HS-5 (cell line): ENCODE measurements at places on chromosomes 2 and 18.

DNA sequence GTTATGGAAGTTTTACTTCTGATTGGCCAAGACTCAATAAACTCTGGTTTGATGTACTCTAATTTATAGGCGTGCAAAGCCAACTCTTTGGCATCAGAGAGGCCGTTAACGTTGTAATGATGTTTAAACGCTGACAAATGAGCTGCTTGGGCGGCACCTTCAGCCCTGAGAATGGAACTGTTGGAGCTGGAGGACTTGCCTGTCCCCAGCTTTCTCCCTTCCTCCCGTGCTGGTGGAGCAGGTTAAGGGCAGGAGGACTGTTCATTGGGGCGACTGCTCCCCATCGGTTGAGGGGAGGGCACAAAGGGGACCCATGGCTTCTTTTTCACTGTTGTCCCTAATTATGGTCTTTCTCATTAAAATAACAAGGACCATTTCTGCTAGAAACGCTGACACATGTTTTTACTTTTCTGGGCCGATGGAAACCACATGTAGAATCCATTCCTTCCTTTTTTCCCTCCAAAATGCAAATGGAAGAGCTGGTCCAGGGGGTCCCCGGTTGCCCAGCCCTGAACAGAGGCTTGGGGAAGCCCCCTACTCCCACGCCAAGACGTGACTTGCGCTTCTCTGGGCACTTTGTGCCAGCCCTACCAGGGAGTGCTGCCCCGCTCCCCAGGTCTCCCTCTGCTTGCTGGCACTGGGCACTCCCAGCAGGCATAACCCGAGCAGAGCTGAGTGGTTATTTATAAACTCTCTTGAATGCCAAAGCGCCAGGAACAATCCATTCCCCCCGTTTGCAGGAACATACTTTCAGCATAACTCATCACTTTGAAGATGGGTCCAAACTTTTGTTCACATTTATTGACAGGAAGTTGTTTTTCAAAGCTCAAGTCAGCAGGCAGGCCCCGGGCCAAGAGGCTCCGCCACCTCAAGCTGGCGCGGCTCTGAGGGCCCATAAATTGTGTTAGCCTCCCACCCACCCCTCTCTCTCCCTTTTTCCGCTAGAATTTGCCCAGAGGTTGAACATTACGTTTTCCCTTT, 170.1 kb downstream of the ASB1 start:
- DNase-seq = peak; percentile 94

GRCh38 chr2:41910126-41910525, 137.7 kb upstream of the PKDCC start:
- no peak for DNase-seq

DNA sequence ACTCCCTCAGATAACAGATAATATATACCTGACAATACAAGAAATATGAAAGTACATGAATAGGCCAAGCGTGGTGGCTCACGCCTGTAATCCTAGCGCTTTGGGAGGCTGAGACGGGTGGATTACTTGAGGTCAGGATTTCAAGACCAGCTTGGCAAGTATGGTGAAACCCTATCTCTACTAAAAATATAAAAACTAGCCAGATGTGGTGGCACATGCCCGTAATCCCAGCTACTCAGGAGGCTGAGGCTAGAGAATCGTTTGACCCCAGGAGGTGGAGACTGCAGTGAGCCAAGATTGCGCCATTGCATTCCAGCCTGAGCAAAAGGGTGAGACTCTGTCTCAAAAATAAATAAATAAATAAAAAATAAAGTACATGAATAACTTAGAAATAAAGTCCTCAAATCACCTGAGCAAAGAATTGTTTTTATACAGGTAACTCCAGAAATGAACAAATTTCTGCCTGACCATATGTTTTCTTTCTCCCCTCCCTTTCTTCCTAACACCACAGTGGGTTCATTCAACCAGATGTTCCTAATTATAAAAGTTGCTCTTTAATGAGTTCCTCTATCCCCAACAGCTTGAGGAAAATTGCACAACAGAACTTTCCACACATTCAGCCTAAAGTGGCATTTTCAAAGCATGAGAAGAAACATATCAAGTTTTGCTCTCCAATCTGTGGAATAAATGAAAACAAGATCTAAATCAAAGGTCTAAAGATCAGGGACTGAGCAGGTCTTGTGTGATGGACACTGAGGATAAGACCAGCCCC, 33.6 kb upstream of the AP1S3 start:
- no peak for DNase-seq

GRCh38 chr2:1769703-1770422, 25.5 kb upstream of the PXDN start:
- no peak for DNase-seq

GRCh38 chr2:67268797-67269196, 128.3 kb upstream of the ETAA1 start:
- DNase-seq = no peak

- DNase-seq = no peak
These were observed 2.6 kb upstream of the PPM1B start for GRCh38 chr2:44166096-44166495.

GRCh38 chr18:36901277-36901701, 72.4 kb downstream of the KIAA1328 start:
- no peak for DNase-seq

DNA sequence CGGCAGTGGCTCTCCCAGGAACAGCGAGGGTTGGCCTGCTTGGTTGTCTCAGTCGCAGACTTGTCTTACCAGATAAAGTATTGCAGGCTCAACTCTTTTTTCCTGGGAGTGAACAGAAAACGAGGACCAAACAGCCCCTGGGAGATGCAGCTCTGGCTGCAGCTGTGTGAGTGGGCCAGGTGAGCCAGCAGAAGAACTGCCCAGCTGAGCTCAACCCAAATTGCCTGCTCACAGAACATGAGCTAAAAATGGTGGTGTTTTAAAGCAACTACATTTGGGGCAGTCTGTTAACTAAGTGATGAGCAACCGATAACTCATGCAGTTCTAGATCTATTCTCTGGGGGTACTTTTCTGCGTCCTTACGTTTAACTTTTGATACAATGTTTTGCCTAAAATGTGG, 161.1 kb upstream of the SIX3 start:
- DNase-seq = no peak

- DNase-seq = no peak
These were observed 78.7 kb downstream of the MYCN start for GRCh38 chr2:16019060-16019480.

DNA sequence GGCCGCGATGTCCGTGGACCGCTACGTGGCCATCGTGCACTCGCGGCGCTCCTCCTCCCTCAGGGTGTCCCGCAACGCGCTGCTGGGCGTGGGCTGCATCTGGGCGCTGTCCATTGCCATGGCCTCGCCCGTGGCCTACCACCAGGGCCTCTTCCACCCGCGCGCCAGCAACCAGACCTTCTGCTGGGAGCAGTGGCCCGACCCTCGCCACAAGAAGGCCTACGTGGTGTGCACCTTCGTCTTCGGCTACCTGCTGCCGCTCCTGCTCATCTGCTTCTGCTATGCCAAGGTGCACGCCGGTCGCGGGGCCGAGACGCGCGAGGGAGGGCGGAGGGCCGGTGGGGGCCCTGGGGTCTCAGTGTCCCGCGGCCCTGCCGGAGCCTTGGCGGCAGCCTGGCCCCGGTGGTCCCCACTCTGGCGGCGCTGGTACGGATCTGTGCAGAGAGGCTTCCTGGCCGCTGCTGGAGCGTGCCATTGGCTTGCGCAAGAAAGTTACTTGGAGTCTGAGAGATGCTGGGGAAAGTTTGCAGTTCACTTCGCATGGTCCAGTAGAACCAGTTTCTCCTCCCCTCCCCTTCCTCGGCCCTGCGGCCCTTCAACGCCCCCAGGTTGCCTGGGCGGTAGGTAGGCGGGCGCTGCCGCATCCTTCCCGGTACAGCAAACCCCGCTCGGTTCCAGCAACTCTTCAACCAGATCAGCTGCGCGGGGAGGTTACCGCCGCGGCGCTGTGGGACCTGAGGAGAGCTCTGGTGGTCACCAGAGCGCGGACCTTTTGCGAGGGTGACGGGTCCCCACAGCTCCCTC, 1.5 kb downstream of the GALR1 start:
- no peak for DNase-seq

DNA sequence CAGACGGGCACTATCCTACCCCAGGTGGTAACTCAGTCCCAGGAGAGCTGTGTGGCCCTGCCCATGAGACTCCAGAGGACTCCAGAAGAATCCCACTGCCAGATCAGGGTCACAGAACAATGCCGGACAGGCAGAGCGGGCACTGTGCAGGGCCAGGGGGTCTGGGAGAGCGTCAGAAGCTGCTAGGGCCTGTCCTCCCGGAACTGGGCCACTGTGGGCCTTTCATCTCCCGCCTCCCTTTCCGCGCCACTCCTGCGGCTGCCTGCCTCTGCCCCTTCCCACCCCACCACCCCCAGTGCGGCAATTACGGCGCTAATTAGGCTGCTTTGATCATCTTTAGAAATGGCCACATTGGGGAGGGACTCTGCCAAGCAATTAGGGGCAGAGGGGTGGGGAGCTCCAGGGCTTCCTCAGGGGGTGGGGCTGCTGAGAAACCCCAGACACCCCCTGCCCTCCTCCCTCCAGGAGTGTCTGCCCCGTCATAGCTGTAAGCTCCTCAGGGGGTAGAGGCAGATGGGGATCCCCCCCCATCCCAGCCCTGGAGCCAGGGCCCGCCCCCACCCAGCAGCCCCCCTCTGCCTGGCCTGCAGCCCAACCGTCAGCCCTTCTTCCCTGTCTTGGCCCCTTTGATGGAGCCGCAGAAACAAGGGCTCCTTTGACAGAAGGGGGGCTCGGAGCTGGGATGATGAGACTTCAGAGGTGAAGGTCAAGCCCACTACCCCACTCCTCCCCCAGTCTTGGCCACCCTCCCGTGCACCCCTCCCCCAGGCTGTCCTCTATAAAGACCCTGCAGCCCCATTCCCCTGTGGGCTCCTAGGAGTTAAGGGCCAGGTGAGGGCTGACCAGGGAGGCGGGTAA, at the start of gene PRSS56:
TSS of gene PRSS56 (plus strand) at position 808 of the 858 bp plus-strand sequence. CDS start 211 bp downstream, outside the sequence.
- DNase-seq = no peak

DNA sequence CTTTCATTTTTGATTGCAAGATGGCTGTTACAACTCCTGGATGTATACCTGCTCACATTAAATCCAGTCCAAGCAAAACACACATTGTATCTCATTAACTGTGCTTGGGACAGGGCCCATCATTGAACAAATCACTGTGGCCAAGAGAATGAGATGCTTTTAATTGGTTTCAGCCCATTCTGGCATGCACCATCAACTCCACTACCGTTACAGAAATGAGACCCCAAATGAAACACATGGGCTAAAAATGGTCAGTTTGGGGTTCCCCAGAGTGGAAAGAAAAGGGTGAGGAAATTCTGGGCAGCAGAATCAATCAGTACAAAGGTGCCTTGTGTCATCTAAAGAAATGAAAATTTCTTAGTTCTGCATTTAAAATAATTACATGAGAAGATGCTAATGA, 52.7 kb downstream of the FAM171B start:
- no peak for DNase-seq

DNA sequence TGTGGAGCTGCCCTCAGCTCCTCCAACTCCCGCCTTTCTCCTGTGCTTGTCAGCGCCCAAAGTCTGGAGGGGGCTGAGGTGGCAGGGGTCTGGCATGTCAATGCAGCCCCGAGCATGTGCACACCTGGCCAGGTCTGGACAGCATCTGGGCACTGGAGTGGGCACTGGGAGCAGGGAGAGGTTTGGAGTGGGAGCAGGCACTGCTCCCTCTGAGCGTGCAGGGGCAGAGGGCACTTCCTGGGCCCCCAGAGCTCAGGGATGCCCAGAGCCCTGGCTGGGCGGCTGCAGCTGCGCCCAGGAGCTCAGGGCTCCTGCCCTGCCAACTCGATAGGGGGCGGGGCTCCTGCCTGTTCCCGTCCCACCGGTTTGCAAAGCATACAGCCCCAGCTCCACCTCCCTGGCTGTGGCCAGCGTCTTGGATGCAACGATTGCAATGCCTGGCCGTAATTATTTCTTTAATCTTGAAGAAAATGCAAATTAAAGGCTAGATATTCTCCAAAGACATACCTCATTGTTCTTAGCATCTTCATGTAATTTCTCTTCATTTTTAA, 57.4 kb upstream of the LDAH start:
- DNase-seq = no peak
